ENCODE measurements at places on chromosomes 11 and 22.
A peak's percentile ranks its signal among the peaks of the same experiment; 100 is the strongest.

- DNase-seq = no peak
These were observed 14.8 kb upstream of the MAML2 start for GRCh38 chr11:96357794-96358193.

- peak; percentile 35 for DNase-seq
These were observed at the start of the genes COMT and TXNRD2 for GRCh38 chr22:19941365-19942082. Gene COMT (plus strand): TSS chr22:19941772. CDS start chr22:19962527, 20,755 bp downstream. Gene TXNRD2 (minus strand): TSS chr22:19941818. CDS start chr22:19941803, 15 bp downstream.

DNA sequence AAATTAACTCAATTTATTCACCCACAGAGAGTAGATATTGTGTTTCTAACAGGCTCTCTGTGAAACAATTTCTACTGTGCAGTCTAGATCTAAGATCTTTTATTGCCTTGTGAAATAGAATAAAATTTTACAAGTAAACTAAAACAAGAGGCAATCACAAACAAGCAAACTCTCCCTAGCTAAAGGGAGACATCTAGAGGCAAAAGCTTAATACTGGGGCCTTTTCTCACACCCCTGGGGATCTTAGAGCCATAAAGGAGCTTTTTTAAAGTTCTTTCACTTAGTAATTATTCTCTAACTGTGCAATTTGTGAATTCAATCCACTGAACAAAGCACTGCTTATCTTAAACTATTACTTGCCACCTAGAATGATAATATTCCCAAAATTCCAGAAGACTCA lies 19.7 kb downstream of the ALG9 start:
- no peak for DNase-seq

- no peak for DNase-seq
These were observed 1043.0 kb downstream of the TBC1D22A start for GRCh38 chr22:47805394-47805935.

- no peak for DNase-seq
These were observed 4.0 kb downstream of the AP5B1 start for GRCh38 chr11:65776710-65777141.

DNA sequence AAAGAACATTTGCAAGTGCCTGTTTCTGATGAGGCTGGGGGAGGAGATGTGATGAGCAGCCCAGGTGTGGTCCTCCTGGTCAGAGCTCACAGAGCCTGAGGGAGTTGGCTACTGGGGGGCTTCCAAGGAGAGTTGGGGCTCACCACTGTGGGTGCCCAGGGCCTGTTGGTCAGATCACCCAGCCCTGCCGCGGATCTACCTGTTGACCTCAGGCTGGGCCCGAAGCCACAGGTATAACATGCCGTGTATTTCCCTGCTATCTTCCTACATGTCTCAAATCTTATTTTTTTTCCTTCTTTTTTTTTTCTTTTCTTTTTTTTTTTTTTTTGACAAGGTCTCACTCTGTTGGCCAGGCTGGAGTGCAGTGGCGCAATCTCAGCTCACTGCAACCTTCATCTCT lies 199.7 kb upstream of the TBCEL start:
- no peak for DNase-seq

GRCh38 chr11:45180179-45180847 lies 33.9 kb downstream of the PRDM11 start:
- DNase-seq = peak; percentile 47

GRCh38 chr11:65151331-65151899 lies 17.1 kb upstream of the SYVN1 start:
- no peak for DNase-seq
